ENCODE measurements at places on chromosomes 16 and 17.

- DNase-seq = no peak
These were observed 226.3 kb downstream of the WWOX start for GRCh38 chr16:78325468-78326352.

DNA sequence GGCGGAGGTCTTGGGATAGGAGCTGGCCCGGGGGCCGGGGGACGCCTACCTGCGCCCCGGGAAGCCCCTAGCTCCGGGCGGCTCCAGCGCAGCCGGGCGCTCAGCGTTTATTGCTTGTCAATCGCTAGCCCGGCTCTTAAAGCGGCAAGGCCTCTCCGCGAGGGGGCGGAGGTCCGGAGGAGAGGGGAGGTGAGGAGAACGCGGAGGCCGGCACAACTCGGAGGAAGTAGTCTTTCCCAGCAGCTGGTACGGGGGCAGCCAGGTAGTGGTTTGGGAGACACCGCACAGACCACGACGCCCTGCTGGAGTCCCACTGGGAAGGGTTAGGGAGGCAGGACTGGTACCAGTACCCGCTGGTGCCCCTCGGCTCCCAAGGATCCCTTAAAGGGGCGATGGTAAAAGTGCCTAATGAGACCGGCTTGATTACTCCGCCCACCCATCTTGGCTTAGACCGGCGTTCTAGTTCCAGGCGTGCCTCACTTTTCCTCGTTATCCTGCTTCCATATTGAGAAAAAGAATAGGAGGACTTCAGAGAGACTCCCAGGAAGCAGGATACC lies at the start of gene MPP2:
MPP2 (minus strand) TSS at position 112 of the 557 bp plus-strand sequence. CDS start 3,076 bp downstream, outside the sequence.
- DNase-seq = peak; percentile 74

- DNase-seq = no peak
These were observed 6.7 kb downstream of the FOXL1 start for GRCh38 chr16:86584726-86585721.

- DNase-seq = peak; percentile 17
These were observed 16.1 kb downstream of the WIPI1 start for GRCh38 chr17:68441070-68441770.

DNA sequence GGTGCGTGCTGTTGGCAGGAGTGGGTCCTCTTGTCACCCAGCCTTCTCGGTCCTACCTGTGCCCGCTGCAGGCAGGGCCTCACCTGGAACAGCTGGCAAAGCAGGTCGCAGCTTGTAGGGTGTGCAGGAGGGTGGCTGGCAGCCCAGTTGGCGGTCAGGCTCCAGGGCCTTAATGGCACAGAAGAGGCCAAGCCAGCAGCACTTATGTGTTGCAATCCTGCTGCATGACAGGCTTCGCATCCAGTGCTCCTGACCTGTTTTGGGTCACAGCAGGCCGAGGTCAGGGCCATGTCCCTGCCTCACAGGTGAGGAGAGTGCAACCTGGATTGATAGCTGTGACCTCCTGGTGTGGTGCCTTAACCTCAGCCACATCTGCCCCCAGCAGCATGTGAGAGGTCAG lies 31.9 kb downstream of the ZC3H18 start:
- no peak for DNase-seq

- DNase-seq = peak; percentile 72
These were observed 215.2 kb downstream of the ZFHX3 start for GRCh38 chr16:72832621-72833248.

- no peak for DNase-seq
These were observed 6.3 kb upstream of the CEP131 start for GRCh38 chr17:81228834-81229665.

- no peak for DNase-seq
These were observed 8.0 kb downstream of the OSBPL7 start for GRCh38 chr17:47813512-47814031.

GRCh38 chr17:4195306-4195705 lies 52.3 kb downstream of the CYB5D2 start:
- DNase-seq = no peak

DNA sequence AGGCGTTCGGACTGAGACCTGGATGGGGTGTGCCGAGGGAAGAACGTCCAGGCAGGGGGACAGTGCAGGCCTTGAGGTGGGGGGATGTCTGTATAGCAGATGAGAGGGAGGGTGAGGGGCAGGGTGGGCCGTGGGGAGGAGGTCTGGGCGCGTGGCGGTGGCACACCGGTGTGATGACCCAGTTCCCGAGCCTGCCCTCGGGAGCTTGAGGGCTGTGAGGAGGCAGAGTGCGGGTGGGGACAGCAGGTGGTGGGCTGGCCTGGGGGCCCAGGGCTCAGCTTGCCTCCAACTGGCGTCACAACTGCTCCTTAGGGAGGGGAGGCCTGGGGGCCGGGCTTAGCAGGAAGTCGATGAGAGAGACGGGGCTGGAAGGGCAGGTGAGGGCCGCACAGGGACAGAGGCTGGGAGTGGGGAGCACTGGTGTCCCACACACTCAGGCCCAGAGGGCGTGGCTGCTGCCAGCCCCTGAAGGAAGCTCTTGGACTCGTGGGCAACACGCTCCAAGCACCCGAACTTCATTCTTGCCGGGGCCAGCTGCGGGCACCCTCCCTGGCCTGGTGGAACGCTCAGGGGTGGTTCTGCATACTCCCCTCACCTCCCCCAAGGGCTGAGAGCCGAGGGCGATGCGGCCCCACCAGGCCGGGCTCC lies 6.5 kb downstream of the CACNA1H start:
- DNase-seq = no peak

DNA sequence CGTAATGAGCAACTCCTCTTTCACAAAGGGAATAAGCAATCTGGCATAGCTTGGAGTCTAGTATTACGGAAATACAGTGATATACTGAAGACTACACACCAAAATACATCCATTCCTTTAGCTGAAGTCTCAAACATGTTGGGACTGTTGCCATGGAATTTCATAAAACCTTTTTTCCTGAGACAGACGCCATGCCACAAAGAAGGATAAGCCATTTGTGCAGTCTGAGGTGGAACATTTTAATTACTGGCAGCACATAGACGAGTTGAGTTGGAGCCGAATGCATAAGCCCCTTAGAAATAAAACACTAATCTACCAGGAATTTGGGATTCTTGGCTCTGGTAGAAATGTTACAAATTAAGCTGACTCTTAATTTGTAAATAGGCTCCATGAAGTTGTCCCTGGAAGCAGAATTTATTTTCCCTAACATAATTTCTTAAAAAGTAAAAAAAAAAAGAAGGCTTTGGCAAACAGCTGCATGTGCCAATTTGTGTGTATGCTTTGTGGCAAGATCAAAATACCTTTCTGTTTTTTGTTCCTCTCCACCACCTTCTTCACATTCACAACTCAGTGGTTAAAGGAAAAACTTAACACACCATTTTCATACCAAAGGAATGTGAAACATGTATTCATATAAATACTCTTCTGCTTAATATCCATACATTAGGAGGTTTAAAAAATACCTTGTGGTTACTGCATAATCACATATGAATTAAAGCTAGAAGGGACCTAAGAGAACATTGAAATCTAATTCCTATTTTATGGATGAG lies 25.5 kb downstream of the GRB7 start:
- DNase-seq = no peak

DNA sequence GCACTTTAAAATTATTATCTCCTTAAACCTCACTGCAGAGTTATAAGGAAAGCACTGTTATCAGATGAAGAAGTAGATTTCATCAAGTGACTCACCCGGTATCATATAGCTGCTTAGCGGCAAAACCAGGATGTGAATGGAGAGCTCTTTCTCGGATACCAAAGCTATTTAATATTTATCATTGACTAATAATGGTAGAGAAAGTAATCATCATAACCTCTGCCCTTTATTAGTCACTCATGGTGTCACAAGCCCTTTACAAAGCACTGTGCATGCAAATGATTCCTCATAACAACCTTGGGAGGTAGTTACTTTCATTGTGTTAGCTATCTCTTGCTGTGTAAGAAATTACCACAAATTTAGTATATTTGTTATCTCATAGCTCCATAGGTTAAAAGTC lies 592.9 kb downstream of the MAF start:
- DNase-seq = no peak

DNA sequence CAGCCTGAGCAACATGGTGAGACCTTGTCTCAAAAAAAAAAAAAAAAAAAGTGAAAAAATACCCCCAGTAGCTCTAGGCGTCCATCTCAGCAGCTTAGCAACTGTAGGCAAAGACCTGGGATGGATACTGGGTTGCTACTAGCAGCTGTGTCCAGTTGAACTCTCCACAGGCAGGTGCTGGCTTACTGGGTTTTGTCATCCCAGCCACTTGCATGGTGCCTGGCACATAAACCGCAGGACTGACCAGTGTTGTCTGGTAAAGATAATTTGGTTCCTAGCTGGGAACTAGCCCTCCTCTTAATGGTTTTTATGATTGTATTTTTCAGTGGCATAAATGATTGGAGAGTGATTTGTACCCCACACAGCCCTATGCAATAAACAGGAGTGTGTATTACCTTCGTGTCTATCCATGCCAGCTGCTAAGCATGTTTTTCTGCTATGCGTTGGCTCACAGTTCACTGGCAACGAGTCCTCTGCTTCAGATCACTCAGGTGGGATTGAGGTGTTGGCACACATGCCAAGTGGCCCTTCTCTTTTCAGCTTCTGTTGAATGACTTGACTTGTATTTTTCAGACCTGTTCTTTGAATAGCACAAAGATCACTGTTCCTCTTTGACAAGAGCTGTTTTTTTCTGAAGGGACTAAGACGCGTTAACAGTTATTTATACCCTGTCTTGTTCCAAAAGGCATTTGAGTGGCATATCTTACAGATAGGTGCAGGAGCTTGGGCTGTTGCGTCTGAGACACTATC lies 352.9 kb downstream of the SNX29 start:
- no peak for DNase-seq

DNA sequence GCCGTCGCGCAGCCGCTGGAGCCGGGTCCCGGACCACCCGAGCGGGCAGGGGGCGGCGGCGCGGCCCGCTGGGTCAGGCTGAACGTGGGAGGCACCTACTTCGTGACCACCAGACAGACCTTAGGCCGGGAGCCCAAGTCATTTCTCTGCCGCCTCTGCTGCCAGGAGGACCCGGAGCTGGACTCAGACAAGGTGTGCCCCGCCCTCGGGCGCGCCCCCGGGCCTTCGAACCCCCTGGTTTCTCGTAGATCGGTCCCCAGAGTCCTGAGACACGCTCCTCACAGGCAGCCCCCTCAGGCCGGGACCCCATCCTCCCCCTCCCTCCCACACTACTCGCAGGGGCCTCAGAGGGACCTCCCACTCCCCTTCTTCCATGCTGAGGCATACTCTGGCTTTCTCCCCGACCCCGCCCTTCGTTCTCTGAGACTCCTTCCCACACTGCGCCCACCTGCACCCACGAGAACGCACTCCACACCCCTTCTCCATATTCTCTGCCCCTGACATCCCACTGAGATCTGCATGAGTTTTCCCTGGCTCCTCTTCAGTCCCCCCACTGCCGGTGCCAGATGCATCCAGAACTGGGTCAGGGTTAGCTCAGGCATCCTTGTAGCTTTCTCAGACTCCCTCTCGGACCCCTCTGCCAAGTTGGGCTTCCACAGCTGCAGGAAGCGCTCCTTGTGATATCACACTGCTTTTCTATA lies 523 bp downstream of the KCTD2 start:
- peak; percentile 56 for DNase-seq

- no peak for DNase-seq
These were observed 10.7 kb downstream of the GINS2 start for GRCh38 chr16:85678016-85678415.

DNA sequence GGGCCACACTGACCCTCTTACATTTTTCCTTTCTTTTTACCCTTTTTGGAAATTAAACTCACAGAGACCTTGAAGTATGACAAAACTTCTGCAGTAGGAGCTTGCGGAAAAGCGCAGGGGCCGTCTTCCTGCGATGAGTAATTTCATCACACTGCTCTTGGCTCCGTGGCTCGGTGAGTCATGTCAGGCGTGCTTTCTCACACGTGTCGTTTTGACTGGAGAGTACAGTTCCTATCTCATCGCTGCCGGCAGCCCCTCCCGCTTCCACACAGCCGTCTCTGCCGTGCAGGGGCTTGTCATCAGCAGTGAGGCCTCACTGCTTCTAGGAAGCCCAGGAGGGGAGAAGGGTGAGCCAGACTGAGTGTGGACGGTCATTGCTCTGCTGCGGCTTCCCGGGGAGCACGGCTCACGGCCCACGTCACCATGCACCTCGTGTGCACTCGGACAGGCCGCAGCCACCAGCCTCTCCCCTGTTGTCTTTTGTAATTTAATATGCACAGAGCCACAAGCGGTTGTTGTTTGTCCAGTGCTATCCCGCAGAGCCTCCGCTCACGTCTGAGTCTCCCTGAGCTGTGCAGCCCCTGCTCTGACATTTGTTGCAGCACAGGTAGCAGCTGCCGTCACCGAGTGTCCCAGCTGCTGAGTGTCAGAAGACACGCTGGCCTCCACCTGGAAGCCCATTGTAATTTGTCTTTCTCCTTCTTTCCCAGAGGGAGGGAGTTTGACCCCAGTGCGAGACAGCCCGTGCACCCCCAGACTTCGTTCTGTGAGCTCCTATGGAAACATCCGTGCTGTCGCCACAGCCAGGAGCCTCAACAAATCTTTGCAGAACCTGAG lies 99.4 kb upstream of the CHMP6 start:
- DNase-seq = peak; percentile 52

DNA sequence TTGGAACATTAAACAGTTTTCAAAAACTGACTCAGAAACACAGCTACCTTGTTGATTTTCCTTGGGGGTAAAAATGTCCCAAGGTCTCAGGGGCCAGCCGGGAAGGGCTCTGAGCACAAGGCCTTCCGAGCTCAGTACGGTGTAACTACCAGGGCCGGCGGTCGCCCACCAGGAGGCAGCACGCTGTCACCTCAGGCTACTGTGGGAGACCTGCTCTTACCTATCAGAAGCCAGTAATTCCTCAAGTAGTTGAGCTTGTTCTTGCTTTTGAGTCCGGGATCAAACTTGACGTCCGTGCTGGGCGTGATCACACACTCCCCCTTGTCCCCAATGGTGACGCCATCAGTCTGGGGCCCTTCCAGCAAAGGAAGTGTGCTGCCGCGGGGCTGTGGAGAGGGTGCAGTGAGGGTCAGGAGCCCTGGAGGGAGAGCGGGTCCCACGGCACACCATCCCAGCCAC lies 43.4 kb upstream of the ICAM2 start:
- peak; percentile 43 for DNase-seq

DNA sequence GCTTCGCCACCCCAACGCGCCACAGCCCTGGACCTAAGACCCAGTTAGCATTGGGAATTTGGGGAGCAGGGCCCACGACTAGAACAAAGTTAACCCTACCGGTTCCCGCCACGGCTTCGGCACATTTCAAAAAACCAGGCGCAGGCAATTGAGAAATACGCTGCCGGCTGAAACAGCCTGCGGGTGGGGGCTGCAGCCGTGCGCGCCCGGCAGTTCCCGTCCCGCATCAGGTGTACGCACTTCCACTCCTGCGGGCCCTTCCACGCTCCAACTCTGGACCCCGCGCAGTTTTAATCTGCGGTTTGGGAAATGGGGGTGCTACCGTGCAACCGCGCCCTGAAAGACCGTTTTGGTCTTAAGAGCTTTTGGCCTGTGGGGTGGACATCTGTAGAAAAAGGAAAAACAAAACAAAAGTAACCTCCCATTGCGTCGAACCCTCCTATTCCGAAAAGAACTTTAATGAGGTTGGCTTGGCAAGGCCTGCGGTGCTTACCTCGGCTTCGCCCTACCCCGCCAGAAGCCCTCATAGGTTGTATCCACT lies 7.1 kb downstream of the IRX5 start:
- peak; percentile 18 for DNase-seq

- DNase-seq = no peak
These were observed 111.7 kb upstream of the FOXF1 start for GRCh38 chr16:86398622-86399021.

- peak; percentile 93 for DNase-seq
These were observed 6.5 kb upstream of the USP32 start for GRCh38 chr17:60398227-60398959.

Data from B cell (primary cell).